Calu3 (cell line): ENCODE measurements at places on chromosomes 7 and 10.

DNA sequence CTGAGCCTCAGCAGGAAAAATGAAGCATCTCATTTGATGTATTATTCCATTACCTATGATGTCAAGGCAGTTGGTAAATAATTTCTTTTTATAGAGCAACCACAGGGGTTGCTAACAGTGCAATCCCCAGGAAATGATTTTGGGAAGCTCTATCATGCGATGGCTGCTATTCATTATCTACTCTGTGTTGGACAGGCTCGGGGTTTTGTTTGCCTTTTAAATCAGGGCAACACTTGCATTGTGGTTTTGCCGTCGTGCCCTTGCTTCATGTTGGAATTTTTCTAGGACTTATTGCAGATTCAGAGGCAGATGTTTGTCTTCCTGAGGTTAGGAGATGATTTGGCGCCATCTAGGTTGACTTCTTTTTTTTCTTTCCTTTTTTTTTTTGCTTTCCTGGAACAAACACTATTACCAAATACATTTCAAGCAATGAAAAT is 128.4 kb downstream of the BICC1 start:
- peaks cover 10% of the 10 kb centered on the region for H3K36me3 ChIP-seq
- peak overlapping the region; percentile 43 for H3K27ac ChIP-seq
- DNase-seq = peak; percentile 46
- H3K4me1 ChIP-seq = peaks cover 78% of the 10 kb centered on the region
- no peaks in the 10 kb centered on the region for H3K27me3 ChIP-seq

DNA sequence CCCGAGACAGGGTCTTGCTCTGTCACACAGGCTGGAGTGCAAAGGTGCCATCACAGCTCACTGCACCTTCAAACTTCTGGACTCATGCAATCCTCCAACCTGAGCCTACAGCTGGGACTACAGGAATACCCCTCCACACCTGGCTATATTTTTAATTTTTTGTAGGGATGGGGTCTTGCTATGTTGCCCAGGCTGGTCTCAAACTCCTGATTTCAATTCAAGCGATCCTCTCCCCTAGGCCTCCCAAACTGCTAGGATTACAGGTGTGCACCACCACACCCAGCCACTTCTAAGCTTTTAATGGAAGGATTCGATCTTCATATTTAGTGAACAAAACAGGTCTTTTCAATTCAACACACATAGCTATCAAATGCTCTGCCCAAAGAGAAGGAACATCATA is 29.7 kb downstream of the FZD9 start:
- H3K27ac ChIP-seq = no peak overlapping the region
- H3K27me3 ChIP-seq = no peaks in the 10 kb centered on the region
- no peaks in the 10 kb centered on the region for H3K4me1 ChIP-seq
- no peak for DNase-seq
- peaks cover 30% of the 10 kb centered on the region for H3K36me3 ChIP-seq

- no peak for DNase-seq
- H3K4me1 ChIP-seq = peaks cover 9% of the 10 kb centered on the region
- no peaks in the 10 kb centered on the region for H3K36me3 ChIP-seq
Measured at GRCh38 chr7:46317256-46317655, 396.2 kb upstream of the IGFBP3 start.

GRCh38 chr7:100372694-100373093 is 593 bp upstream of the PILRA start:
- H3K4me3 ChIP-seq = no peak overlapping the region
- peaks cover 9% of the 10 kb centered on the region for H3K36me3 ChIP-seq
- H3K27me3 ChIP-seq = no peaks in the 10 kb centered on the region
- no peak overlapping the region for H3K27ac ChIP-seq
- H3K4me1 ChIP-seq = no peaks in the 10 kb centered on the region

DNA sequence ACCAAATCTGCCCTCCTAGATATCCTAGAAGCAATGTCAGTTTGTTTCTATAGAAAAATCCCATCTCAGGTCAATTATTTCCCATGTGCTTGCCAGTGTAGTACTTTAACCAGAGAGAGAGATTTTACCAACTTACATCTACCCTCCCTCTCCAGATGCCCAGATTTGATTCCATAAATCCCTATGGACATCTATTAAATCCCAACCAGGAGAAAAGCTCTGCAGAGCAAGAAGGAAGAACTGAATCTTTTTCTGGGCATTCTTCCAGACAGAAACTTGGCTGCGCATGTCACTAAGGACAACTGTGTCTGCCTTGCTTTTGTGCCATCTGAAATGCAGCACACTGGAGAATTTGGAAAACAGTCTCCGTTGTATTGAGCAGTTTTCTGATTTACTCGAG is 597.6 kb downstream of the SORCS1 start:
- H3K27ac ChIP-seq = no peak overlapping the region
- no peak for DNase-seq
- no peaks in the 10 kb centered on the region for H3K4me1 ChIP-seq
- H3K27me3 ChIP-seq = no peaks in the 10 kb centered on the region

DNA sequence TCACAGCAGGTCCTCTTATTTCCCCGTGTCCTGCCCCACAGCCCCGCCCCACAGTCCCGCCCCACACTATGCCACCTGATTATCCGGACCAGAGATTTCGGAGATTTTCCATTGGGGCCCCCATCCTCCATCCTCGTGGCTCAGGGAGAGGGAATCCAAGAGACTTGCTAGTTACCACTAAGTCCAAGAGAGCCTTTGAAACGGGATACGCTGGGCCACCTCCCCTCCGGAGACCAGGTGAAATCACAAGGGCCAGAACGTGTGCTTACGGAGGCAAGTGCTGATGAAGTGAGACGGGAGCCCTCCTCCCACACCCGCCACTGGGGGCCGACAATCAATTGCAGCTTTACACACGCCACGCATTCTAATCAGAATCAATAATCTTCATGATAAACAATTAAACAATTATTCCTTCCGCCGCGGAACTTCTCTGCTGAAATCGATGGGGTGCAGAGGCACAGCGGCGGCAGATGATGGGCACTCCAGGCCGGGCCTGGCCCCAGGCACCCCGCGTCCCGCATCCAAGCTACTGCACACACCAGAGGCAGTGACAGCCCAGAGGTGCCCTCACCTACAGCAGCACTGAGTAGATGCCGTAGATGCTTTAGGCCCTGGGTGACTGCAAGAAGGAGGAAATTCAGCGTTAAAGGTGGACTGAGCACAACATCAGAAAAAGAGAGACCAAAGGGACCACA is 534.0 kb upstream of the FOXK1 start:
- H3K4me3 ChIP-seq = no peak overlapping the region
- no peaks in the 10 kb centered on the region for H3K27me3 ChIP-seq
- H3K4me1 ChIP-seq = no peaks in the 10 kb centered on the region

- no peaks in the 10 kb centered on the region for H3K27me3 ChIP-seq
- no peak overlapping the region for H3K27ac ChIP-seq
- H3K4me3 ChIP-seq = no peak overlapping the region
- H3K36me3 ChIP-seq = no peaks in the 10 kb centered on the region
- peak; percentile 37 for DNase-seq
Measured at GRCh38 chr10:53403688-53404087, 631.1 kb upstream of the MBL2 start.

DNA sequence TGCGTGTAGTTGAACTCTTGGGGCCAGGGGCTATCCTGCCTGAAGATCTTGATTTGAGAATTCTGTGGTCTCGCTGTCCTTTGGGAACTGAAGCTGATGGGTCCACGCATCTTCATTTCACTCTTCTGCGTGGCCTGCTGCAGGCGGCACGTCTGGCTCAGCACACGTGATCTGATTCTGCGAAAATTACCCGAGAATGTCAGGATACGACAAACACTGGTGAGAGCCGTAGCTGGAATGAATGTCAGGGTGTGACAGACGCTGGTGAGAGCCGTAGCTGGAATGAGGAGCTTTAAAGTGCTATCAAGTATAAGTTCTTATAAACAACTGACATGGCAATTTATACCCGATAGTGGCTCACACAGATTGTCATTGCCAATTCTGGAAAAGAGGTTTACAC is 44.6 kb upstream of the CFAP46 start:
- H3K27ac ChIP-seq = no peak overlapping the region
- no peak overlapping the region for H3K4me3 ChIP-seq
- H3K4me1 ChIP-seq = no peaks in the 10 kb centered on the region
- peaks cover 30% of the 10 kb centered on the region for H3K27me3 ChIP-seq
- DNase-seq = no peak

- H3K27me3 ChIP-seq = no peaks in the 10 kb centered on the region
- H3K27ac ChIP-seq = no peak overlapping the region
- H3K4me1 ChIP-seq = no peaks in the 10 kb centered on the region
- H3K4me3 ChIP-seq = no peak overlapping the region
Measured at GRCh38 chr7:13770305-13770704, 219.2 kb downstream of the ETV1 start.

DNA sequence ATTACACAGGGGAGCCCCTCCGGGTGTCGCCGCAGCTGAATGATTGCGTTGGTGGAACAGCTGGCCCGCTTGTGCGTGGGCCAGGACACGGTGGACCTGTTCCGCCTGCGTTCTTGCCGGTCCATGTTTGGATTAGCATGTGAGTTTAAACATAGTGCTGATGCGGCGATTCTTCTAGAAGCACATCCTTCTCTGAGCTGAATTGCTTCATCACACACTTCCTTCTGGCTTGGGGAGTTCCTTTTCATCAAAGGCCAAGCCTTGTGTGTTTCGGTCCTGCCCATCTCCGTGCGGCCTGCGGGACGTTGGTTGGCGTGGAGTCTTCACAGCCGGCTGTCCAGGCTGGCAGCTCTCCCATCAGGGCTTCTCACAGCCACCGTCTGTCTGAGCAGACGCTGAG is 45.5 kb upstream of the SLC29A4 start:
- peaks cover 16% of the 10 kb centered on the region for H3K36me3 ChIP-seq
- H3K4me1 ChIP-seq = peaks cover 25% of the 10 kb centered on the region
- no peak for DNase-seq
- no peak overlapping the region for H3K27ac ChIP-seq
- peaks cover 11% of the 10 kb centered on the region for H3K27me3 ChIP-seq

DNA sequence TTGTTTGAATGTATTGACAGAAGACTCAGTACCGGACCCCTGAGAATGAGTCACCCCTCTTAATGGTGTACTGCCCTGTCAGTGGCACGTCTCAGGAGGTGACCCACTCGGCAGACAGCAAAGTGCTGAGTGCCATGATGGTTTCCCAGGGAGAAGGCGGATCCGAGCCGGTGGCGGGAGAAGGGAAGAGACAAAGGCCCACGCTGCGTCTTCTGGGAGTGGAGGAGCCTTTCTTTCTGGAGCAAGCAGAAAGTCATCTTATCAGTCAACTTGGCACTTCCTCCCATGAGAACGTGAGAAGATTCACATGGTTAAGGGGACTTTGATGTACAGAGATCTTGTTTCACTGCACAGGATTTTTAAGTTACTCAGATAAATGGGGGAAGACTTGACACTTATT is 14.6 kb upstream of the PPP2R2D start:
- no peak for DNase-seq
- H3K27ac ChIP-seq = no peak overlapping the region
- no peak overlapping the region for H3K4me3 ChIP-seq
- peaks cover 6% of the 10 kb centered on the region for H3K36me3 ChIP-seq

GRCh38 chr7:139757968-139758367 is 19.8 kb downstream of the HIPK2 start:
- peaks cover 8% of the 10 kb centered on the region for H3K4me1 ChIP-seq
- H3K4me3 ChIP-seq = no peak overlapping the region
- H3K27ac ChIP-seq = no peak overlapping the region
- no peak for DNase-seq
- no peaks in the 10 kb centered on the region for H3K36me3 ChIP-seq

GRCh38 chr7:142519079-142520078 is 229.9 kb upstream of the PRSS1 start:
- DNase-seq = no peak
- H3K4me1 ChIP-seq = peaks cover 10% of the 10 kb centered on the region
- H3K4me3 ChIP-seq = no peak overlapping the region
- H3K36me3 ChIP-seq = no peaks in the 10 kb centered on the region
- no peak overlapping the region for H3K27ac ChIP-seq
- H3K27me3 ChIP-seq = peaks cover 33% of the 10 kb centered on the region

GRCh38 chr7:22846961-22847360 is 24.3 kb upstream of the TOMM7 start:
- no peaks in the 10 kb centered on the region for H3K4me1 ChIP-seq
- H3K27ac ChIP-seq = no peak overlapping the region
- DNase-seq = no peak
- H3K36me3 ChIP-seq = no peaks in the 10 kb centered on the region

GRCh38 chr10:115566867-115567266 is 473.7 kb downstream of the ATRNL1 start:
- no peak overlapping the region for H3K27ac ChIP-seq
- H3K4me3 ChIP-seq = no peak overlapping the region
- H3K27me3 ChIP-seq = no peaks in the 10 kb centered on the region
- no peaks in the 10 kb centered on the region for H3K4me1 ChIP-seq
- peak; percentile 2 for DNase-seq

GRCh38 chr7:150507947-150508602 is 6.6 kb upstream of the GIMAP7 start:
- H3K4me1 ChIP-seq = no peaks in the 10 kb centered on the region
- H3K36me3 ChIP-seq = no peaks in the 10 kb centered on the region
- no peak overlapping the region for H3K4me3 ChIP-seq

DNA sequence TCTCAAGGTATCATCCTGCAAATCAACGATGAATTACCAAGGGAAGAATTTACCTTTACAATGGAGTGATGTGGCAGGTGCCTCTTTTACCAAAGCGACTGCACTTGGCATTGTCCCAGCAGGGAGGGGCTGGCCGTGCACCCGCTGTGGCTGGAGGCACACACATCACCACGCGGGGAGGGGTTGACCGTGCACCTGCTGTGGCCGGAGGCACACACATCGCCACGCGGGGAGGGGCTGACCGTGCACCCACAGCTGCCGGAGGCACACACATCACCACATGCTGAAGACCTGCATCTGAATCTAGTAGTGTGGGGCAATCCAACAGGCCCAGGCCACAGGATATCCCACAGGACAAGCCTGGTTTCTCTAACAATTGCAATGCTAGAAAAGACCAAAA is 493.5 kb downstream of the DNAJB6 start:
- DNase-seq = no peak
- no peak overlapping the region for H3K4me3 ChIP-seq
- H3K36me3 ChIP-seq = no peaks in the 10 kb centered on the region
- H3K4me1 ChIP-seq = no peaks in the 10 kb centered on the region
- no peaks in the 10 kb centered on the region for H3K27me3 ChIP-seq

GRCh38 chr7:35695473-35695850 is 527 bp upstream of the HERPUD2 start:
- peak overlapping the region; percentile 100 for H3K4me3 ChIP-seq
- peaks cover 43% of the 10 kb centered on the region for H3K36me3 ChIP-seq
- H3K27me3 ChIP-seq = no peaks in the 10 kb centered on the region
- peak overlapping the region; percentile 93 for H3K27ac ChIP-seq

DNA sequence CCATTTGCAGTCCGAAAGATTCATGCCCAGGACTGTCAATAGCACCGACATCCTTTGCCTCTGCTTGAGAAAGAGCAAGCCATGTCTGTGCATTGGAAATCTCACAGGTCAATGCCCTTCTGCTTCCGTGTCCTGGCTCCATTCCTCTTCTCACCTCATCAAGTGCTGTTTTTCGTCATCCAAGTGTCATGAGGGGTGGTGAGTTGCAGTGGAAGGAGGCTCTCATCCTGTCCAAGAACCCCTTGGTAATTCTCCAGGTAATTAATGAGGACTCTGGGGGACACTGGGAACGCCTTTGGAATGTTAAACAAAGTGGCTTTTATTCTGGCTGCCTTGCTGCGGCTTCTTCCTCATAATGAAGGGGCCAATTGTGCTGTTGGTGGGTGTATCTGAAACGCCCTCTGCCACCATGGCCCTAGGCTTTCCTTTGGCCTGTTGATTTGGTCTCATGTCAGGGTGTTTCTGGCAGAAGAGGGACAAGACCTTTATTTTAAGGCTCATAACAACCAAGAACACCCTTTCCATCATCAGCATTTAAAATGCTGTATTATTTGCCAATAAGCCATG is 57.7 kb downstream of the PPP1R3C start:
- H3K27ac ChIP-seq = no peak overlapping the region
- no peaks in the 10 kb centered on the region for H3K36me3 ChIP-seq
- DNase-seq = no peak
- no peak overlapping the region for H3K4me3 ChIP-seq
- H3K27me3 ChIP-seq = no peaks in the 10 kb centered on the region

GRCh38 chr7:69832356-69832755 is 234.1 kb downstream of the AUTS2 start:
- no peaks in the 10 kb centered on the region for H3K4me1 ChIP-seq
- H3K27me3 ChIP-seq = no peaks in the 10 kb centered on the region
- no peak for DNase-seq
- no peak overlapping the region for H3K4me3 ChIP-seq
